Stimulated activated CD4-positive, alpha-beta T cell treated with anti-CD3 and anti-CD28 coated beads, Interleukin-4, amount 100 ng/mL, for 48 hours (primary cell): ENCODE measurements at places on chromosomes 7 and 10.

GRCh38 chr10:112666094-112666493, 219.1 kb downstream of the VTI1A start:
- DNase-seq = no peak

DNA sequence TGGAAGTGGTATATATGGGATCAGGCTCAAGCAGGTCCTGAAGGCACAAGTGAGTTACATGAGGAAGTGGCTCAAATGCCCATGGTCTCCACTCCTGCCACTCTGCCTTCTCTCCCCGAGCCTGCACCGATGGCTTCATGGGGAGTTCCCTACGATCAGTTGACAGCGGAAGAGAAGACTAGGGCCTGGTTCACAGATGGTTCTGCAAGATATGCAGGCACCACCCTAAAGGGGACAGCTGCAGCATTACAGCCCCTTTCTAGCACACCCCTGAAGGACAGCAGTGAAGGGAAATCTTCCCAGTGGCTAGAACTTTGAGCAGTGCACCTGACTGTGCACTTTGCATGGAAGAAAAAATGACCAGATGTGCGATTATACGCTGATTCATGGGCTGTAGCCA, 95.3 kb downstream of the HOXA1 start:
- no peak for DNase-seq

GRCh38 chr7:311131-311680, 21.2 kb downstream of the FOXL3 start:
- DNase-seq = no peak

DNA sequence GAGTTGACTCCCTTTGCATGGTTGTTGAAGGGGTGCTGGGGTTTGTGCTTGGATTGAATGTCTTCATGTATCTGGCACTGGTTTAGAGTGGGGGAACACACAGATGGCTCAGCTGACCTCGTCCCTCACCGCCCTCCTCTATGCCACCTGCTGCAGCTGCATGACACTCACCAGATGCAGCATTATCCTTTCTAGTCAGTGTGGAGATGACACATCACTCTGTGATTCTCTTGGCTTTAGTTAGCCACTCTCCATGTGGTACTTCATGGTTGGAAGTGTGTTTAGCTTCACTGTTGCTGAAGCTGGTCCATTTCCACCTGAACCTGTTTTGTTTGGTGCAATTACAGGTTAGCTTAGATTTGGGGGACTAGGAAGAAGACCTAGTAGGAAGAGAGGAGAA, 56.3 kb upstream of the BMPER start:
- DNase-seq = no peak

DNA sequence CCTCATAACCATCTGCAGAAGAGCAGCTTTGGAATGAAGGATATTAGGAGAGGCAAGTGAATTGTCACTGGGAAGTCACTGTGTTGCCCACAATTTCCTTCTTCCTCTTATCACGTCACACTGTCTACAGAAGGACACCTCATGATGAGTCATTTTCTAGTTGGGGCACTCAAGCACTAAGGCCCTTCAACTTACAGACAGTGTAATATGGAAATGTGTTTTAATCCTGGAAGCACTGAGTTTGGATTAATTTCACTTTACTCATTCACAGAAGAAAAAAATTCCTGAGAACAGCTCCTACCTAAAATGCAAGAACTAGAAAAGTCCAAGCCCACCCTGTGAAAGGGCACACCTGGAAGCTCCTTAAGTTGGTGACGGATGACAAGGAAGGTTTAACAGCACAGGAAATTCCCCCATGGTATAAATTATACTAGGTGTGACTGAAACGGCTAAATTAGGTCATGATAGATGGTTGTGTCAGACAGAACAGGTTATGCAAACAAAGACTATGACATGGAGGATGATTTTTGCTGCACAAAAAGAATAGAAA, 56.6 kb downstream of the PARD3 start:
- DNase-seq = no peak

DNA sequence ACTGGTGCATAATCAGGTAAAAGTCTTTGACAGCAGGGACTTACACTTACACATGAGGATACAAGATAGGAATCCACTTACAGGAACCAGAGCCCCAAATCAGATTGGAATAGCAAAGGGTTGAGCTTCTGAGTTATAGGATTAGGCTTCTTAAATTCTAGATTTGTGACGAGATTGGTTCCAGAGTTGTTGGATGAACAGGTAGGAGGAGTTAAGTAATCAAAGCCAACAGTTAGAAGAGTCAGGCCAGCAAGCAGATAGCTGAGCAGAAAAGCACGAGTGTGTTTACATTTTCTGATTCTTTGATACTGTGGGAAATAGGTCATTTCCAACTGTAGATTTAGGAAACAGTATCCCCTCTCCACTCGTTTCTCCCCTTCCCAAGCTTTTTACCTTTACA, 167.0 kb downstream of the MDFIC start:
- no peak for DNase-seq

DNA sequence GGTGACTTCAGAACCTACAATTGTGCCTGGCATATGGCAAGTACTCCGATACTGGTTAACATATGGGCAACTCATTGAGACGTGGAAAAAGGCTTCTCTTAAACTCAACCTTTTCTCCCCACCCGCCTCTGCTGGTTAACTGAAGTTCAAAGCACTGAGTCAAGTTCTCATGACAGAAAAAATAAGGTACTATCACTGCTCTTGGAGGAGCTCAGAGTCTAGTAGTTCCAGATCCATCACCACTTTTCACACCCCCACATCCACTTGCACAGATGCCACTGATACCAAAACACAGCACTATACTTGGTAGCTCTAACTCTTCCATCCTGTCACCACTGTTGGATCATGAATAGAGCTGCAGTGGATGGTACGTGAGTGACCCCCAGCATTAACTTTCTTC, 36.2 kb downstream of the CCDC6 start:
- no peak for DNase-seq

- DNase-seq = no peak
Observed at GRCh38 chr10:35486297-35486990, 118.7 kb upstream of the GJD4 start.

DNA sequence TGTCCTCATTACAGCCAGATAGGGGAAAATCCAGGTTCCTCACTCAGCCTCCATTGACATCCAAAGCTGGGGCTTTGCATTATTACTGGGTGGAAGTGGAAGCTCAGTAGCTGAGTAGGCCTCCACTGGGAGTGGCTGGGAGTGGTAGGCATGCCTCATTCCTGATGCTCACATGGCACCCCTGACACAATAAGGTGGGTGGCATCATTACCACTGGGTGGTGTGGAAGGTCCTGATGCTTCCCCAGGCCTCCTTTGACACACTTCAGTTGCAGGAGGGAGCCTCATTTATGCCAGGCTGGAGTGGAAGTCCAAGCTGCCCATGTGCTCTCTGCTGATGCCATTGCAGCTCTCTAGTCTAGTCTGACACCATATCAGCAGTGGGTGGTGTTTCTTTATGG, 48.2 kb upstream of the GPR141 start:
- no peak for DNase-seq

GRCh38 chr10:103688491-103688890, 166.9 kb downstream of the SH3PXD2A start:
- no peak for DNase-seq

- no peak for DNase-seq
Observed at GRCh38 chr10:13231190-13231589, 3.0 kb downstream of the UCMA start.

DNA sequence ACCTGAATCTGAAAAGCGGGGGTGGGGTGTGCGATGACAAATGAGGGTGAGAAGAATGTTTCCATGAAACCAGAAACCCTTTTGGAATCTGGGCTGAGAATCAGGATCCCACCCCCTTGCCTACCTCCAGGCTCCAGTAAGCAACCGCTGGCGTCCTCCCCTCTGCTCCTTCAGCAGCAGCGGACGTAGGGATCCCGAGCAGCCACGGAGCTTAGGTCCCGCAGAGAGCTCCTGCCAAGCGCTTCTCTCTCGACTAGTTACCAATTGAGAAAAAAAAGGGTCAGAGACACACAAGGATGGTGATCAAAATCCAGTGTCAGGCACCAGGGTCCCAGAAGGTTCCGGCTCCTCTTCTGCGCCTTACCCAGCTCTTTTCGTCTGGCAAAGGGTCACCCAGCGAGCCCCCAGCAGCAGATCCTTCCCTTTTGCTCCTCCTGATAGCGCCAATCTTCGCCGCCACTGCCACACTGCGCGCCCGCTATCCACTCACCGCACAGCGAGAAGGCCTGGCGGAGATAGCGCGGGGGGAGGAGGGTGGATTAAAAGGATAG, 733.5 kb downstream of the ZWINT start:
- DNase-seq = no peak

GRCh38 chr7:133275446-133276095, 22.7 kb downstream of the EXOC4 start:
- no peak for DNase-seq

GRCh38 chr7:32500922-32501341, 5.6 kb downstream of the AVL9 start:
- no peak for DNase-seq

GRCh38 chr10:74165530-74165901, 14.5 kb downstream of the ADK start:
- no peak for DNase-seq

GRCh38 chr7:82539969-82540368, 96.4 kb upstream of the CACNA2D1 start:
- DNase-seq = no peak
